Activated CD8-positive, alpha-beta memory T cell treated with anti-CD3 and anti-CD28 coated beads for 1 hour (primary cell): ENCODE measurements at places on chromosomes 5 and 9.

GRCh38 chr9:20996809-20997208 is 34.6 kb downstream of the HACD4 start:
- DNase-seq: no peak

DNA sequence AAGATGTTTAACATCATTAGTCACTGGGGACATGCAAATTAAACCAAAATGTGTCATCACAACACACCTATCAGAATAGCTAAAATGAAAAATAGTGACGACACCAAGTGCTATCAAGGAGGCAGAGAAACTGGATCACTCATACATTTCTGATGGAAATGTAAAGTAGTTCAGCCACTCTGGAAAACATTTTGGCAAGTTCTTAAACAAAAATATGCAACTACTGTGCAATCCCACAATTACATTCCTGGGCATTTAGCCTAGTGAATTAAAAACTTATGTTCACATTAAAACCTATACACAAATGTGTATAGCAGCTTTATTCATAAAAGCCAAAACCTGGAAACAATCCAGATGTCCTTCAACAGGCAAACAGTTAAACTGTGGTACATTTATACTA is 53.1 kb downstream of the SVEP1 start:
- DNase-seq: no peak

GRCh38 chr5:63916786-63917185 is 45.5 kb downstream of the HTR1A start:
- DNase-seq: no peak

DNA sequence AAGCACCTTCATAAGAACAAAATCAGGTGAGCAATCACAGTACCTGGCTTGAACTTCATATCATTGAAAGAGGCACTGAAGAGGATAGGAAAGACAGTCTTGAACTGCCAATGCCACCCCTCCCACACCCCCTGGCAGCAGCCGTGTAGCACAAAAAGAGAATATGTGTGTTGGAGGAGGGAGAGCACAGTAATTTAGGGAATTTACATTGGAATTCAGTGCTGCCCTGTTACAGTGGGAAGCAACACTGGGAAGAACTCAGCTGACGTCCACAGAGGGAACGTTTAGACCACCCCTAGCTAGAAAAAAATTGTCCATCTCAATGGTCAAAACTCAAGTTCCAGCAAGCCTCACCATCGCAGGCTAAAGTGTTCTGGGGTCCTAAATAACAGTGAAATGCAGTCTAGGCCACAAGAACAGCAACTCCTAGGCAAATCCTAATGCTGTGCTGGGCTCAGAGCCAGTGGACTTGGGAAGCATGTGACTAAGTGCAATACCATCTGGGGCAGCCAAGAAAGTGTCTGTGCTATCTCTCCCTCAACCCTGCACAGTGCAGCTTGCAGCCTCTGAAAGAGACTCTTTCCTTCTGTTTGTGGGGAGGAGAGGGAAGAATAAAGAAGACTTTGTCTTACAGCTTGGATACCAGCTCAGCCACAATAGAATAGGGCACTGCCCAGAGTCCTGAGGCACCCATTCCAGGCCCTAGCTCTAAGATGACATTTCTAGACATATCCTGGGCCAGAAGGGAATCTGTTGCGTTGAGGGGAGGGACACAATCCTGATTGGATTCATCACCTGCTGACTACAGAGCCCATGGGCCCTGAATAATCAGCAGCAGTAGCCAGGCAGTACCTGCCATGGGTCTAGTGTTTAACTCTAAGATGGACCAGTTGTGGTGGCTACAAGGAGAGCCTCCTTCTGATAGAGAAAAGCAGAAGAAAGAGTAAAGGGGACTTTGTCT is 62.1 kb upstream of the VLDLR start:
- no peak for DNase-seq

- DNase-seq: no peak
Measured at GRCh38 chr5:97628807-97629206, 445.8 kb upstream of the RIOK2 start.

DNA sequence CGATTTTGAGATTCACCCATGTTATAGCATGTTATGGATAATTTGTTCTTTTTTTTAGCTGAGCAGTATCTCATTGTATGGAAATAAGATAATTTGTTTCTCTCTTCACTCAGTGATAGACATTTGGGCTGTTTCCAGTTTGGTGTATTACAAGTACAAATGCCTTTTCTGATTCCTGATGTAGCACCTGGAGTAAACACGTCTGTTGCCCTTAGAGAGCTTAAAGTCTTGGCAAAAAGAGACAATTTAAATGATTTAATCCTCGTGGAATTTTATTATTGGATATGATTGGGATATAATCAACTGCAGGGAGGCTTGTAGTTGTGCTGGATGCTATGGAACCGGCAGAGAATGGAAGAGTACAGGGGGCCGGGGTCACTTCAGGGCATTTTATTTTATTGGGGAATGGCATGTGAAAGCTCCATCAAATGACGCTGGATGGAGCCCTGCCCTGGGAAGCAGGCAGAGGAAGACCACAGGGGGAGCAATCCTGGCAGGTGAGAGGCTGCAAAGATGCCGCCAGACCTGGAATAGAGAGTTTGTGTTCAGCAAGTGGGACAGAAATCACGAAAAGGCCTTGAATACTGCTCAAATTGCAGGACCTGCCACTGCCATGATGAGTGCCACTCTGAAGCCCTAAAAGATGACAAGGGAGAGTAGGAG is 31.0 kb upstream of the TGFBI start:
- DNase-seq: no peak

DNA sequence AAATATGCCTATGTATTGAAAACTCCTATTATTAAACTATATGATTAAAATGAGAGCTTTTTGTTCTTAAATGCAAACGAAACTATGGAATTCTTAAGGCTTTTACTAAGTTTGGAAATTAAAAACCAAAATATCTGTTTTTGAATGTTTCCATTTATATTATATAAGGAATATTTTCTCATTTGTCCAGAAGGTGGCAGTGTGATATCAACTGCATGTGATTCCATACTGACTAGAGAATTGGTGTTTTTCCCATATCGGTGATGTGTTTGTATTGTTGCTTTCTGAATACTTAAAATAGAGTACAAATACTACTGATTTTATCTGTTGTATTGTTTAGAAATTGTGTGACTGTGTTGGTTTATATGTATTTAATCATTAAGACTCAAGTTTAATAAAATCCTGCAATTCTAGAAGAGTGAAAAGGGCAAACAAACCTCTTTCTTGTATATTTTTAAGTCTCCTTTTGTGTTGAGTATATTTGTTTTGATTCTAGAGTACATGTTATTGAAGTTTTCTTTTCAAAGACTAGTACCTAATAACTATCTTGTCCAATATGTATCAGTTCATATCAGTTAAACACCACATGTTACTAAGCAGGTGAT is 320.8 kb downstream of the CCDC171 start:
- DNase-seq: no peak

- DNase-seq: no peak
Measured at GRCh38 chr5:153813901-153814300, 224.8 kb downstream of the FAM114A2 start.

- DNase-seq: no peak
Measured at GRCh38 chr9:128341435-128341849, 1.1 kb downstream of the SLC27A4 start.

- no peak for DNase-seq
Measured at GRCh38 chr5:38650946-38651345, 94.5 kb upstream of the LIFR start.

GRCh38 chr5:60541980-60542379 is 158.0 kb downstream of the DEPDC1B start:
- no peak for DNase-seq

- no peak for DNase-seq
Measured at GRCh38 chr9:19239955-19240354, 9.5 kb downstream of the DENND4C start.

DNA sequence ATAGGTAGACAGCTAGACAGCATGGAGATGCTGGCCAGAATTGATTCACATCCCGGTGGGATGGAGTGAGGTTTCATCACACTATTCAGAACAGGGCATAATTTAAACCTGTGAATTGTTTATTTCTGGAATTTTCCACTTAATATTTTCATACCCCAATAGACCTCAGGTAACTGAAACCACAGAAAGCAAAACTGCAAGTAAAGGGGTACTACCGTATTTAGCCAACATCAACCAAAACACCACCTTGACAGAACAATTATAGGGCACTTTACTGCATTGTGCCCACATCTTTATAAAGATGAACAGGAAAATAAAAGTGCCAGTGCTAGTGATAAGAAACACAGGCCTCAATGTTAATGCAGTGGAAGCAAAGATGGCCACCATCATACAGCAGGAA is 7.5 kb downstream of the SERINC5 start:
- DNase-seq: no peak

GRCh38 chr5:6720561-6720921 is 7.3 kb downstream of the TENT4A start:
- no peak for DNase-seq

GRCh38 chr9:8332871-8333270 is 533.3 kb upstream of the DMAC1 start:
- DNase-seq: no peak

DNA sequence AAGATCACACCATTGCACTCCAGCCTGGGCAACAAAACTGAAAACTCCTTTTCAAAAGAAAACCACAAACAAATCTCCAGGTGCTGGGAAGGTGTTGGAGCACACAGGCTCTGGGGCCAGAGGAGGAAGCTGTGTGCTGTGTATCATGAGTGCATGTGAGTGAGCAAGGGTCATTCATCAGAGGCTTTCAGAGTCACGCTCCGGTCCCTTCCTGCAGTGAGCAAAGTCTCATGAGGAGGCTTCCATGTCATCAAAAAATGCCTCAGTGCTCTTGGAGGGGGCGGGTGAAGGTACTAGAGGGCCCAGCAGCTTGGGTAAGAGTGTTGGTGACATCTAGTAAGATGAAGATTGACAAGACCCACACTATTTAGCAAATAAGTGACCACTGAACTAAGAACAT is 48.3 kb upstream of the TESK1 start:
- DNase-seq: no peak

- DNase-seq: no peak
Measured at GRCh38 chr9:70510157-70510770, 95.8 kb upstream of the KLF9 start.

DNA sequence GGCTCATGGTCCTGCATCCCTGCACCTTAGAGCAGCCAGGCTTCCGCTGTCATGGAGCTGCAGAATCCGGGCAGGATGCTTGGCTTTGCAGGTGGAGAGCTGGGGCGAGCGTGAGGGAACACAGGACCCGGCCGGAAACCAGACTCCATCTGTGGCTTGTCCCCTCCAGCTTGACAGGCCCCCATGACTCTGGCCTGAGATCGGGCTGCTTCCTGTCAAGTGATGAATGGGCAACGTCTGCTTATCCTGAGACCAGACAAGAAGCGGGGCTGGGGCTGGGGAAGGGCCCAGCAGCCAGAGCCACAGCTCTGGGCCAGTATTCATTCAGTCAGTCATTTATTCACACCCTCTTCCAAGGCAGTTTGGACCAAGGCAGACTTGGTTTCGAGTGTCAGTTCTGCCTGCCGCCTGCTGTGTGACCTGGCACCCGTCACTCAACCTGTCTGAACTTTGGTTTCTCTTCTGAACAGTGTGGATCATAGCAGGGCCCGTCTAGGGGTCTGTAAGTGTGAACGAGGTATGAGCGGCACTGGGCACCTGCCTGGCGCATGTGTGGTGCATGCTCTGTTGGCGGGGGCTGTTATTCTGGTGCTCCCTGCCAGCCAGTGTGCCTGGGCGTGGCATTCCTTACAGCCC is 37.5 kb downstream of the NEK6 start:
- DNase-seq: no peak

DNA sequence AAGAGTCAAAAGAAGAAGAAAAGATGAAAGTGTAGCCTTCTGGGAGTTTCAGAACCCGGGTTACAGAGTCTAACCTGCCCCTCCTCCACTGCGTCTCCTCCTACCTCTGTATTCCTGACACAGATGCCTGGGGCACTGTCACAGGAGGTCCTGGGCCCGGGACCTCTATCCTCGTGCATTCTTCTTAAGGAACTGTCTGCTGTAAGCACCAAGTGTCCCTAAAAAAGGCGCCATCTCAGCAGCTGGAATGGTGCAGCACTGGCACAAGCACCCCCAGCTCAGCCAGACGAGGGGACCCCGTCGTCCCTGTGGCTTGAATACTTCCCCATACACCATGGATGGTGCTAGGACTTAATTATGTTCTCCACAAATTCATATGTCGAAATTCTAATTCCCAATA is 35.8 kb upstream of the MVB12B start:
- no peak for DNase-seq

GRCh38 chr5:160230686-160231527 is 1.6 kb downstream of the FABP6 start:
- no peak for DNase-seq

GRCh38 chr5:111679611-111680010 is 77.4 kb downstream of the NREP start:
- no peak for DNase-seq

DNA sequence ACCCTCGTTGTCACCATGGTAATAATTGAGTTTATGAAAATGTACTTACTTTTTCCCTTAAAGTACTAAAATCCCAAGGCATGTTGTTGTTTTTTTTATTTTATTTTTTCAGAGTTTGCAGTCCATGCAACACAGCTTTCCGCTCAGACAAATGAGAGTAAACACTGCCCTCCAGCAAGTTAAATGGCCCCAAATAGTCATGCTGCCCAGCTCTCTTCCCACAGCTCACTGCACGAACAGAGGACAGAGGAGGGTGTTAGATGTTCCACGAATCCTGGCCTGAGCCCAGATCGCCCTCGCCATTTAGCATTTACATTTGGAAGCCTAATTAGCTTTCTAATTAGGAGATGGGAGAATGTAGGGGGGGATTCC is 1.9 kb downstream of the NIM1K start:
- no peak for DNase-seq

- DNase-seq: no peak
Measured at GRCh38 chr9:107779731-107780130, 290.2 kb upstream of the KLF4 start.

GRCh38 chr5:76657091-76657490 is 33.9 kb upstream of the F2RL2 start:
- DNase-seq: no peak

DNA sequence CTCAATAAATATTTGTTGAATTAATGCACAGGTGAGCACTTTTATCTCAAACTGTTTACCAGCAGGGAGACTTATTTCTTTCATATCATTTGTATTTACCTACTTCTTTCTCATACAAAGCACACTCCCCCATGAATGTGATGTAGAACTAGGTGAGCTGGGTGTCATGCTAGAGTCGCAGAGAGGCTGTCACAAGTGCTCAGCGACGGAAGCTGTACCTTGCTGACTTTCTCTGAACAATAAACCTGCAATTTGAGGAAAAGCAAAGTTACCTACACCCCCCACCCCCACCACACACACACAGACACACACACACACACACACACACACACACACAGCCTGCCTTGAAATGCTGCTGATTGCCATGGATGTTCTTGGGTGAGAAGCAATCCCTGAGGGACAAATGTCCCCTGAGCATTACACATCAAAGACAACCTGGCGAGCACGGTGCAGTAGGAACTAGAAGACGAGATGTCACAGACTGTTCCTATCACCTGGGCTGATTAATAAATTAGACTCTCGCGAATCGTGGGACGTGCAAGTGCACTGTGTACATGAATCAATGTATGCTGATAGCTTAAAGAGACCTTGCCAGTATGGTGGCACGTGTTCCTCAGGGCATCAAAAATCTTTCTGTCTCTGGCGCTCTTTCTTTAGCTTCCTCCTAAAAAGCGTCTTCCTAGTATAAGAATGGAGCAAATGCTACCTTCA is 66.1 kb downstream of the BRINP1 start:
- no peak for DNase-seq

GRCh38 chr5:80255431-80255810 is 427 bp downstream of the SERINC5 start:
- no peak for DNase-seq

GRCh38 chr9:9299134-9299533 is 1313.7 kb downstream of the PTPRD start:
- no peak for DNase-seq
